Mesothelial cell of epicardium (in vitro differentiated cells): ENCODE measurements at places on chromosomes 6 and 20.

DNA sequence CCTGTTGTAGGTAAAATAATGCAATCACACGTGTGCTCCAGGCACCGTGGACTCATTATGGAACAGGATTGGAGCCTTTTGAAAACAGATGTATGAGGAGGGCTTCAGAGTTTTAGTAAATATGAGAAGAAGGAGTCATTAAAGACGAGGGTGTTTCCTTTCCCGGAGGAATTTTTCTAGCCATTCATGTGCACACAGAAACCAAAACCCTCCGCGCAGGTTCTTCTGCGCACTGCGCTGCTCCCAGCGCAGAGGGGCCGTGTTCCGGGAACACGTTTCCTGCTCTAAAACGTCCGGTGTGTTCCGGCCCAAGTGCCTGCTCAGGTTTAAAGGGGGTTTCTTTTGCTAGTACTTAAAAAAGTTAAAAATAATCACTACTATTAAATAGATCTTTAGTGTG, 11.6 kb downstream of the GPR31 start:
- DNase-seq = no peak

- no peak for DNase-seq
Measured at GRCh38 chr6:51535327-51535726, 552.1 kb downstream of the PKHD1 start.

DNA sequence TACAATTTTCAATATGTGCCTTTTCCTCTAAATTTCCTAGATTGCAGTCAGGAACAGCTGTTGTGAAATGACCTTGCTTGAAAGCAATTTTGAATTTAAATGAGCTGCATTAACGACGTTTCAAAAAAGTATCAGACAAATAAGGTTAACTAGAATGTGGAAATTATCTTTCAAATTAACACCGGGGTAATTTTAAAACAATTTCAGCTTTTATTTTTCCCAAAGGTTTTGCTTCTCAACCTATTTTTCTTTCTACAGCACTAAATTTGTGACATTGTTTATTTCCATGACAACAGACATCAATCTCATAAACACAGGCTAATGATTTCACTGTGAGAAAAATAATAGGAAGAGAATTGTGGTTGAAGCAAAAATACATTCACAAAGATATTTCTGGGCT, 38.5 kb downstream of the COL12A1 start:
- DNase-seq = no peak

GRCh38 chr6:121430514-121431460, 4.7 kb upstream of the GJA1 start:
- no peak for DNase-seq

- DNase-seq = no peak
Measured at GRCh38 chr6:39228111-39228971, 934 bp downstream of the KCNK5 start.

DNA sequence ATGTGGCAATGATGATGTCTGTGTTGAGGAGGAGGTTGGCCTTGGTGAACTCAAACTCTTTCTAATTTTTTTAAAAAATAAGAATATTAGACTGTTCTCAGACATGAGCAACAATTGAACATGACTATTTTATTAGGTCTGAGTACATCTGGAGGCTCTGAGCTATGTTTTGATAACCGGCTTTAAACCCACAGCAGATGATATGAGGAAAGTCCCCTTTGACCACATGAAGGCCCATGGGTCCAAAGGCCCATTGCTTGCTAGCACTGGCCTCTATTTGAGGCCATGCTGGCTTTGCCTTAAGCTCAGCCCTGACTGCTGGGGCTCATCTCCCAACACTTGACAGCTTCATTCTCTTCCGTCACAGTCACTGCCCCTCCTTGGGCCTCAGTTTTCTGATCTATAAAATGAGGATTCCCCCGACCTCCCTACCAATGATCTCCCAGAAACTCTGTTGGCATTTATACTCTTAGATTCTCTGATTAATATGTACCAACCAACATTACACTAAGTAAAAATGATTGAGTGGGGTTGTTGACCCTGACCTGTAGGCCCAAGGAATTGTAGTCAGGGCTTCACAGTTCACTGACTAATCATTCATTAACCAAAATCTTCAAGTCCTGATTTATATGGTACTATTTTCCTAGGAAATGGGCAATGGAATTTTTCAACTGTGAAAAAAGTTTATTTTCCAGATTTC, 23.9 kb upstream of the TINAG start:
- DNase-seq = no peak

- no peak for DNase-seq
Measured at GRCh38 chr20:51347831-51348230, 194.7 kb downstream of the NFATC2 start.

GRCh38 chr6:134379076-134379475, 61.2 kb upstream of the SGK1 start:
- DNase-seq = peak; percentile 77

DNA sequence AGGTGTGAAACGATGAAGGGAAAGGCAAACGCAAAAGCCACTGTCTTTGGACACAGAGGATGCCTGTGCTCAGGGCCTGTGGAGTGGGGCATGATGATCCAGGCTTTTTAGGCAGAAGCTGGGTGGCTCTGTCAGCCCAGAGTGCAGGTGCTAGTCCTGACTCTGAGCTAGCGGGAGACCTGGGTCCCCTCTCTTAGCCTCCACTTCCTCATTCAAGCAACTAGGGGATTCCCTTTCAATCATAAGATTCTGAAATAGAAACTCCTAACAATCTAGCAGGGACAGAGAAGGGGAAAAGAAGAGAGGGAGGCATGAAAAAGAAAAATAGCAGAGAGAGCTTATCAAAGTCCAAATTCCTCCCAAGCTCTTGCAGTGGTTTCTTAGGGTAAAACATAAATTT, 7.6 kb upstream of the HIVEP2 start:
- no peak for DNase-seq

GRCh38 chr6:151075527-151075926, 164.2 kb upstream of the AKAP12 start:
- DNase-seq = no peak

- DNase-seq = no peak
Measured at GRCh38 chr6:38782616-38783015, 67.5 kb downstream of the DNAH8 start.

DNA sequence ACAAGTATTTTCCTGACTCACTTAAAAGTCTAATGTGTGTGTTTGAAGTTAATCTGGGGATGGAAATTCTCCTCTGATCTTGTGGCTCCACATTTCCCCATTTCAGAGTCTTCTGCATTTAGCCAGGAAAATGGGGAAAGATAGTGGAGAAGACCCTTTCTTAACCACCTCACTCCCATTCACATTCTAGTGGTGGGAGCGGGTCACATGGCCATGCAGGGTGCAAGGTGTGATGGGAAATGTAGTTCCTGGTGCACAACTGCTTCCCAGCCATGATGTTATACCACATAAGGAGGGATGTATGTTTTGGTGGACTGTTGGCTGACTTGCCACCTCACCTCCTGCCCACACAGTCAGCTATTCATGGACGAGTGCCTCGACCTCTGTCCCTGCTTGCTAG, 61.8 kb downstream of the BANF2 start:
- DNase-seq = no peak

DNA sequence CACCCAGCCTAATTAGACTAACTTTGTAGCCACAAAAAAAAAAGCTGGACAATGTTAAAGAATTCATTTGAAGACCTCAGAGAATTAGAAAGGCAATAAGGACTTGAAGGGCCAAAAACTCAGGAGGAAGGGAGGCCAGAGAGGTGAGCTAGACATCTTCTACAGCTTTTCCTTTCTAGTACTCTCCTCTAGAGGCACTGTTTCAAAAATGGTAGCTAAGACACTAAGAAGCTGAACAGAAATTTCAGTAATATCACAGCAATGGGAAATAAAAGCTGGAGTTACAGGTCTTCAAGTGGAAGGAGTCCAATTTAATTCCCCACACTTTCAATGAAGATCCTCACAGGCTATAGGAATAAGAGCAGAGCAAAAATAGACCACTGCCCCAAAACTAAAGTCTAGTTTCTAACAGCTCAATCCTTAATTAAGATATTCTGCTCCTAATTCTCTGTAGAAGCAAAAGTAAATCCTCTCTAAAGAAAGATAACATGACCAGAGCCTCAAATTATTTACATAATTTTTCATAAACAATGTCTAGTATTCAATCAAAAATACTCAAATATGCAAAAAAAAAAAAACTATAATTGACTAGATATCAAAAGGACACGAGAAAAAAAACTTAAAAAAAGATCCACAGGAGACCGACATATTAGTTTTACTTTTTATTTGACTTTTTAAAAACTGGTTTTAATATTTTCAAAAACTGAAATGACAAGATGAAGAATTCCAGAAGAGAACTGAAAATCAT, 63.7 kb downstream of the RNGTT start:
- no peak for DNase-seq

GRCh38 chr20:1174787-1175186, 10.0 kb downstream of the TMEM74B start:
- DNase-seq = no peak

DNA sequence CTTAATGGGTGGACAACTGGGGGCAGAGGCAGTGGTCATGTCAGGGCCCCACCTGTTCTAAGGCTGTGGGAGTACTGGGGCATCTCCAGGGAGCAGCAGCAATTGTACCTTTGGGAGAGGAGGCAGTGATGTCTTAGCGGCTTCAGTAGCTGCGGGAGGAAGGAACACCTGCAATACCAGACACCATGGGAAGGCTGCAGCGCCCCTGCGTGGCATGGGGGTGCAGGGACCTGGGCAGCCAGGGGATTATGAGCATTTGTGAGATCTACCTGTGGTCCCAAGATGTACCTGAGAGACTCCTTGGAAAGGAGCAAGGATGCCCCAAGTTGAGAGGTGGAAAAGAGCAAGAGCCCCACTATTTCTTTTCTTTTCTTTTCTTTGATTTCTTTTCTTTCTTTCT, 112.1 kb upstream of the GPR6 start:
- DNase-seq = no peak

DNA sequence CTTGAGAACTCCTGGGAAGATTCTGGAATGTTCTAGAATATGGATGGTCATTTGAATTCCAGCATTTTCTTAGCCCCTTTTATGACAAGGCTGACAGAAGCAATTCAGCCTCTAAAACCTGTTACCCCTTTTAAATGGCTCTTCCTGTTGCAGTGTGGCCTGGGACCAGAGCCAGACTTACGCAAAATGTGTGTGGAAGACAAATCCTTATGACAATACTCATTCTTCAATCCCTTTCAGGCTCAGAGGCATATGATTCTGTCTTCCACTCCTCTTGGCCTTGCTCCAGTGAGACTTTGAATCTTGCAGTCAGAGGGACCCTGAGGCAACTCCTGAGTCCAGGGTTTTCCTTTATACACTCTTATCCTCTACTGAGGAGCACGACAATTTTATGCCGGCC, 287.0 kb downstream of the CLIC5 start:
- DNase-seq = peak; percentile 54

- DNase-seq = no peak
Measured at GRCh38 chr6:167690931-167691330, 135.8 kb upstream of the AFDN start.

GRCh38 chr20:58611236-58612030, 39.6 kb upstream of the STX16 start:
- DNase-seq = no peak

- no peak for DNase-seq
Measured at GRCh38 chr20:21437816-21438215, 40.5 kb upstream of the NKX2-4 start.

GRCh38 chr6:111813677-111814310, 59.5 kb downstream of the FYN start:
- DNase-seq = no peak

- peak; percentile 39 for DNase-seq
Measured at GRCh38 chr20:38723017-38723847, 1.1 kb upstream of the SLC32A1 start.

DNA sequence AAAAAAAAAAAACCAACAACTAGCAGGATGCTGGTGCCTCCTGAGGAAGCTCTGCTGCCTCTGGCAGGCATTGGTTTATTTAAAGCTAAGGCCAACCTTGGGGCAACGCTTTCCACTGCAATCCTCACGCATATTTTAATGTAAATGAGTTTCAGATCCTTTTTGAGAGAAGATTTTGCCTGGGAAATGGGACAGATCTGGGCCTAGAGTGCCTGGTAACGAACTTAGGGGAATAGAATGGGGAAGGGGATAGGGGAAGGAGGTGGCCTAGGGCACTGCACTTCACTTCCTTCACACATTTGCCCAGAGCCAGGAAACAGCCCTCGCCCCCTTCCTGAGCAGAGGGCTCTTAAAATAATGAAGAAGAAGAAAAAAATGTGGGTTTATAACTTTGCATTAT, 132.7 kb upstream of the TMEM170B start:
- no peak for DNase-seq

GRCh38 chr20:49846206-49846807, 33.7 kb downstream of the SLC9A8 start:
- no peak for DNase-seq

DNA sequence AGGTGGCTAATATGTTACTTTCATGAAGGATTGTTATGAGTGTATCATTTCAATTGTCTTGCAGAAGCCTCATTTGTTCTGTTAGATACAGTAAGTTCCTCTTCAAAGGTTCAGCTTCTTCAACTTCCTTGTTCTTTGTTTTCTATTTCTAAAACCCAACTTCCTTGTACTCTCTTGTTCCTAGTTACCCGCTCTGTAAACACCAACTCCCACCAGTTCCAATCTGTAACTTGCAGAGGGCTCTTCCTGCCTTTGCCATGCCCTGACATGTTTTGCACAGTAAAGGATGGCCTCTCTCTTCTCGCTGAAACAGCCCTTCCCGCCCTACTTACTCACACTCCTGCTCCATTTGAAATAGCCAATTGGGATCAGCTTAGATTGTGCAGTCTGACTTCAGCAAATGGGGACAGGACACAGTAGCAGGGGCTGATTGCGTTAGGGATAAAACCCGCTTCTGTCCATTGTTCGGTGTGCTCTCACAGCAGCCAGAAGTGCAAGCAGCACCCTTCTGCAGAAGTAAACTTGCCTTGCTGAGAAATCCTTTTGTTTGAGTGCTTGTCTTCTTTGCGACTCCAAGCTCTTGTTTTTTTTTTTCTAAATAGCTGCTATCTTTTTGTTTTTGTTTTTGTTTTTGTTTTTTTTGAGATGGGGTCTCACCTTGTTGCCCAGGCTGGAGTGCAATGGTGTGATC, 45.9 kb upstream of the POU5F1 start:
- no peak for DNase-seq

GRCh38 chr6:144659202-144660182, 374.4 kb downstream of the UTRN start:
- DNase-seq = no peak

GRCh38 chr20:61954276-61955021, 111.2 kb downstream of the TAF4 start:
- DNase-seq = no peak

GRCh38 chr6:140957386-140957785, 1175.3 kb upstream of the GJE1 start:
- DNase-seq = no peak

GRCh38 chr6:14730654-14731053, 515.2 kb upstream of the JARID2 start:
- no peak for DNase-seq

GRCh38 chr6:7389162-7389450, 436 bp downstream of the CAGE1 start:
- no peak for DNase-seq

DNA sequence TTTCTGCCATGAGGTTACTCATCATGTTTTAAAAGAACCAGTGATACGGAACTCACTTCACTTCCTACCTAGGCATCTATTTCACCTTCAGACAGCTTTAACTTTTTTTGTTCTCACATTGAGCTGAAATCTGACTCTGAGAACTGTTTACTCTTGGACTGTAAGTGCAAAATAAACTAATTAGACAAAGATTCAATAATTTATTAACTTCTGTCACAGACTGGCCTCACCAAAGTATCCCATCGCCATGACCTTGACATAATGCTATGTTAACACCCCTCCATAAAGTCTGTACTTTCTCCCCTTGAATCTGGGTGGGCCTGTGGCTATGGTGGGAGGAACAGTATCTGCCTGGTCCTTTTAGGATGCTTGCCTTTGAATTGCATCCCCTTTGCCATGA, 448.1 kb downstream of the CBLN4 start:
- no peak for DNase-seq

GRCh38 chr20:64092258-64093012, 8.2 kb upstream of the LKAAEAR1 start:
- DNase-seq = no peak
